OCI-M1 (cell line): ENCODE measurements at places on chromosomes 16 and 17.

DNA sequence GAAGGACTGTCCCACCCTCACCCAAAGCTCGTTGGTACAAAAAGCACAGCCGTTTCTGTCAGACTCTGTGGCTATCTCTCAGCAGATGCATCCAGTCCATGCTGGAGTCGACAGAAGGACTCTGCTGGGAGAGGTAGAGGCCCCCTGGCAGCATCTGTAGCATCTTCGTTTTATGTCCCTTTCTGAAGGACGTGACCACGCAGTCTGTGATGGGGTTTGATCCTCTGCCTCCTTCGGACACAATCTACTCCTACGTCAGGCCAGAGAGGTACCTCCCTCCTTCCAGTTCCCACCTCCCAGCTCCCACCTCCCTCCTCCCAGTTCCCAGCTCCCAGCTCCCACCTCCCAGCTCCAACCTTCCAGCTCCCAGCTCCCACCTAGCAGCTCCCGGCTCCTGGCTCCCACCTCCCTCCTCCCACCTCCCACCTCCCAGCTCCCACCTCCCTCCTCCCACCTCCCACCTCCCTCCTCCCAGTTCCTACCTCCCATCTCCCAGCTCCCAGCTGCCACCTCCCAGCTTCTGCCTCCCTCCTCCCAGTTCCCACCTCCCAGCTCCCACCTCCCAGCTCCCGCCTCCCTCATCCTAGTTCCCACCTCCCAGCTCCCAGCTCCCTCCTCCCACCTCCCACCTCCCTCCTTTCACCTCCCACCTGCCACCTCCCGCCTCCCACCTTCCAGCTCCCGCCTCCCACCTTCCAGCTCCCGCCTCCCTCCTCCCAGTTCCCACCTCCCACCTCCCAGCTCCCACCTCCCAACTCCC, 11.4 kb upstream of the MC1R start:
- DNase-seq: no peak

GRCh38 chr16:4987580-4988374, 29.6 kb downstream of the SEC14L5 start:
- DNase-seq: no peak

DNA sequence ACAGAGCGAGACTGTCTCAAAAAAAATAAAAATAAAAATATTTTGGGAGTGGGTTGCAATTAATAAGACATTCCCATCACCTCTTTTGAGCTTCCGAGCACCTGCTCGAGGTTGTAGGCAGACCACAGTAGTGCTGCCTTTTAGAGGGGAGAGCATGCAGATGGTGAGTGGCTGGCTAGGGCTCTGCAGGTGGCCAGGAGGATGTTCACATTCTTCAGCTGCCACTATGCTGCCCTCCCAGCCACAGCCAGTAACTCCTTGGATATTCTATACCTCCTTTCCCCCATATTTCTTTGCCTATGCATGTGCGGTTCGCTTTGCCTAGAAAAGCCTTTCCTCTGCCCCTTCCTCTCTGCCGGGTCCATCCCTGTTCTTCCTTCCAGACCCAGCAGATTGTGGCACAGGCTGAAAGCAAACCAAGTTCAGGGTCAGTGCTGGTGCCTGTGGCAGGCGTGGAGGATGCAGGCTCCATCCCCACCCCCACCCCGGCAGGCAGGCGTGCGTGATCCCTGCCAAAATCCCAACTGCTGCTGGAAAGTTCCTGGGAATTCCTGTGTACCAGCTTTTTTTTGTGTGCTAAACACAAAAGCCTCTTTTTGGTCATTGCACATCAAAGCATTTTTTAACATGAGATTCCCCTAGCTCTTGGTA, 33.8 kb upstream of the CMIP start:
- no peak for DNase-seq

GRCh38 chr16:4378161-4378666, 6.6 kb downstream of the VASN start:
- DNase-seq: no peak

GRCh38 chr16:12459391-12460063, 344.2 kb downstream of the CPPED1 start:
- DNase-seq: peak; percentile 56

GRCh38 chr16:65964752-65965151, 401.7 kb upstream of the CDH5 start:
- no peak for DNase-seq

DNA sequence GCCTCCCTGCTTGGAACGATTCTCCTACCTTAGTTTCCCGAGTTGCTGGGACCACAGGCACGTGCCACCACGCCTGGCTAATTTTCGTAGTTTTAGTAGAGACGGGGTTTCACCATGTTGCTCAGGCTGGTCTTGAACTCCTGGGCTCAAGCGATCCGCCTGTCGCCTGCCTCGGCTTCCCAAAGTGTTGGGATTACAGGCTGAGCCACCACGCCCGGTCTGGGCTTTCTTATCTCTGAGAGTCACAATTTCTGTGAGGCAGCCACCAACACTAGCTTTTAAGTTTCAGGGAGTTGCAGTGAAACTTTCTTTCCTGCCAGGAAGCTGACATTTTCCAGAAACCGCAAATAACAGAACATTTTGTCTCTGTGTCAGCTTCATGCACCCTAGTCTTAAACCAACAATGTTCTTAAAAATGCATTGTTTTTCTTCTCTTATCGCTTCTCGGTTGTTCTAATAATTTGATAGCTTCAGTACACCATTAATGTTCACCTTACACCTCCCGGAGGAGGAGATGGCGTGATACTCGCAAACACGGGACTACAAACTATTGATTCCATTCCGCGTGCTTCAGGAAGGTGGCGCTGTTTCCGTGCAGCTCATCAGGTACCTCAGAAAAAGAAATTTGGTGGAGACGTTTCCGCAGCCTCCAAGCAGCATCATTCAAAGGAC, 7.4 kb upstream of the DHRS7B start:
- DNase-seq: peak; percentile 79

DNA sequence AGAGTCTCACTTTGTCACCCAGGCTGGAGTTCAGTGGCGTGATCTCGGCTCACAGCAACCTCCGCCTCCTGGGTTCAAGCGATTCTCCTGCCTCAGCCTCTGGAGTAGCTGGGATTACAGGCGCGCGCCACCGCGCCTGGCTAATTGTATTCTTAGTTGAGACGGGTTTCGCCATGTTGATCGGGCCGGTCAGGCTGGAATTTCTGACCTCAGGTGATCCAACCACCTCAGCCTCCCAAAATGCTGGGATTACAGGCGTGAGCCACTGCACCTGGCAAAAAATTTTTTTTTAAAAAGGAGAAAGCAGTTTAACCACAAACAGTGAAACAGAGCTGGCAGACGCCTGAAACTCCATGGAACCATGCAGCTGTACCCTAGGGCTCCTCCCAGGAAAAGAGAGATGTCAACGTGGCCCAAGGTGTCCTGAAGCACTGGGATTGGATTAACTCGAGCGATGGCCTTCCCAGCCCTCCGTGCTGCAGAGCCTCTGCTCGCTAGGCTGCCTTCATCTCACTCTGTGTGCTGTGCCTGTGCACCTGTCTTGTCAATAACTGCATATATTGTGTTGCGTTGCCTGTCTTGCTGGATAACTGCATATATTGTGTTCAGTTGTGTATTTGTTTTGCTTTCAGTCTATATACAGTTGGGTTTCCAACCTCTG, 29.6 kb upstream of the FOXK2 start:
- no peak for DNase-seq

DNA sequence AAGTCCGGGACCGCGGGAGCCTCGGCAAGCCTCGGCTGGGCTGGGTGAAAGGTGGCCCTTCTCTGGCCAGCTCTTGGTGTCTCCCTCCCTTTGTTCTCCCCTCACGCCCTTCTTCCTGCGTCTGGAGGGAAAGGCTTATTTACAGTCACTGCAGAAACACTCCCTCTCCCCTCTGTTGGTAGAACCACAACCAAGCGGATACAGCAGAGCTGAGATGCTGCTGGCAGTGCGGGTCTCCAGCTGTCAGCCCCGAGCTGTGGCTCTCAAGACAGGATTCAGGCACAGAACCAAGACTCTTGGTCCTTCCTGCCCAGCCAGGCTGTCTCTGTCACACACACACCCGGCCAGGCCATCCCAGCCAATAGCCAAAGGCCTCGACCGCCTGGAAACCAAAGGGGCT, 133.3 kb downstream of the ENGASE start:
- DNase-seq: no peak

GRCh38 chr16:79013930-79014660, 586.4 kb downstream of the MAF start:
- DNase-seq: no peak

- DNase-seq: no peak
Observed at GRCh38 chr17:9200699-9201359, 179.5 kb downstream of the NTN1 start.

DNA sequence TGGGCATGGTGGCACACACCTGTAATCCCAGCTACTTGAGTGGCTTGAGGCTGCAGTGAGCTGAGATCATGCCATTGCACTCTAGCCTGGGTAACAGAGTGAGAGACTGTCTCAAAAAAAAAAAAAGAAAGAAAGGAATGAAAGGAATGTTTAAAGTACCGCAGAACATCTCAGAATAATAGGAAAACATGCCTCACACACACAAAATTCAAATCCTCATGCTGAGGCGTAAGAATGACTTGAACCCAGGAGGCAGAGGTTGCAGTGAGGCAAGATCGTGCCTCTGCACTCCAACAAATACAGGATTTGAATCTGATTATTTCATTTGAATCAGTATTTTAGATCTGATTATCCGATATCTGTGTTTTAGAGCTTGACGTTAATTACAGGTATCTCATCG, 21.3 kb upstream of the GAA start:
- DNase-seq: no peak

DNA sequence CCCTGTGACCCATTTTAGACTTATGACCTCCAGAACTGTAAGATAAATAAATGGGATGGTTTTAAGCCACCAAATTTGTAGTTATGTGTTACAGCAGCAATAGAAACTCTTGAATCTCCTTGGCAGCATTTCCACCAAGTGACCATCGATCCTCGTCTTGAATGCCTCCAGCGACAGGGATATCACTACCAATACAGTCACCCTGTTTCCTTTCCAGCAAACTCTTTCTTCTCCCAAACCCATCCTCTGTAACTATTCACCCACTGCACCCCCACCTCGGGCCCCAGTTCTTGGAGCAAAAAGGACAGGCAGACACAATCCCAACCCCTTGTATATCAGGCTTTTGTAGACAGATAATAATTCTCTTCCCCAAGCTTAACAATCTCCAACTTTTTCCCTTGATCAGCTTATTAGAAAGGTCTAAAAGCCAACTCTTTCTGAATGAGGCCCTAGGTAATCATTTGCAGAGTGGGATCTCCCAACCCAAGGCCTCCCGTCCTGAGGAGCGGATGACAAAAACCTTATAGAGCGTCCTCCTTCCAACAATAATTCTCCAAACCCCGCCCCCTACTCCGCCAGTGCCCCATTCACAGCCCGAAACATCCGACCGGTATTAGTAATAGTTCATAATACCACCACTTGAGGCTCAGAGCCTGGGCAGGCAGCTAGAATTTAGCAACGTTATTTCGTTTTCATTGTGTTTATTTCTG, 14.7 kb upstream of the PLLP start:
- DNase-seq: peak; percentile 89

DNA sequence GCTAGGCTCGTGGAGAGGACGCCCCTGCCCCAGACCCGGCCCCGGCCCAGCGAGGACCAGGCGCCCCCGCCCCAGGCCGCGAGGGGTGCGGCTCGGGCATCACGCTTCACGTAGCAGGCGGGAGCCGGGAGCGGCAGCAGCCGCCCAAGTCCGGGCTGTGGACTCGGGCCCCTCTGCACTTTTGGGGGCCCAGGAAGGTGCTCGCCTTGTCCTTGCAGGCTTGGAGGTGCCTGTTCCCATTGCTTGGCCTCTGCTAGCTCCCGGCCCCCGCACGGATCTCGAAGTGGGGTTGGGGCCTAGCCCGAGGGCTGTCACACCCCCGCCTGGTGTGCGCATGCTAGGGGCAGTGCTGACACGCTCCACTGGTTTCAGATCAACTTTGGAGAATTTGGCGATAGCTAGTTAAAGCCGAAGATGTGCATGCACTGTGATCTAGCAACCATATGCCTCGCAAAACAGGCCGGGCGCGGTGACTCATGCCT, 55.7 kb downstream of the WSB1 start:
- DNase-seq: no peak

GRCh38 chr16:66130296-66130905, 236.1 kb upstream of the CDH5 start:
- DNase-seq: no peak

DNA sequence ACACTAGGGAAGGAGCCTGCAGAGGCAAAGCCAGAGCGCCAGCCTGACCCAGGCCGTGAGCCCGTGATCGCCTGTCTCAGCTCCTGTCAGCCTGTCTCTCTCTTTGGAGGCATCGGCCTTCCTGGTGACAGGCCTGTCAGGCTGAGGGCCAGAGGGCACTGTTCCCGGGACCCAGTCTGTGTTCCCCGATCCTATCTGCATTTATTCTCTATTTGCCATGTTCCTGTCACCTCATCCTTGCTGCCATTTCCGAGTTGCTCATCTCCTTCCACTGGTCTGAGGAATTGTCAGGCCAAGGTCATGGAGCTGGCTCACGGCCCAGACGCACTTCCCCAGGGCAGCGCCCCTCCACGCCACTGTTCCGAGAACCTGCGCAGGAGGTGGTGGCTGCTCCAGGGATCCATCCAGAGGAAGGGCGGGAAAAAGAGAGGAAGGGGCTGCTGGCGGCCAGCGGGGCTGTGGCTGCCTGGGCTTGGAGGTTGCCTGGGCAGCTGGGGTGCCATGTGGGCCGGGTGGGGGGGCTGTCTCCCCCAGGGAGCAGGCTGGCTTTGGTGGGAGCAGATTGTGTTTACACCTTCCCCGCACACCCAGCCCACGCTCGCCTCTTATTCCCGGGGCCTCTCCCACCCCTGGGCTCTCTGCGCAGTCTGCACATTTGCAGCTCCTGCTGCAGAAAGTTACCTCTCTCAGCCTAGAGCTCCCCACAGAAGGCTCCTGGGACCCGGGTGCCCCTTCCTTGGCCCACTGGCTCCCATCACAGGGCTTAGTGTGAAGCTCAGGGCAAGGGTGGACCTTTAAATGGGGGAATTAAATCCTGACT, 4.9 kb downstream of the PRCD start:
- no peak for DNase-seq

DNA sequence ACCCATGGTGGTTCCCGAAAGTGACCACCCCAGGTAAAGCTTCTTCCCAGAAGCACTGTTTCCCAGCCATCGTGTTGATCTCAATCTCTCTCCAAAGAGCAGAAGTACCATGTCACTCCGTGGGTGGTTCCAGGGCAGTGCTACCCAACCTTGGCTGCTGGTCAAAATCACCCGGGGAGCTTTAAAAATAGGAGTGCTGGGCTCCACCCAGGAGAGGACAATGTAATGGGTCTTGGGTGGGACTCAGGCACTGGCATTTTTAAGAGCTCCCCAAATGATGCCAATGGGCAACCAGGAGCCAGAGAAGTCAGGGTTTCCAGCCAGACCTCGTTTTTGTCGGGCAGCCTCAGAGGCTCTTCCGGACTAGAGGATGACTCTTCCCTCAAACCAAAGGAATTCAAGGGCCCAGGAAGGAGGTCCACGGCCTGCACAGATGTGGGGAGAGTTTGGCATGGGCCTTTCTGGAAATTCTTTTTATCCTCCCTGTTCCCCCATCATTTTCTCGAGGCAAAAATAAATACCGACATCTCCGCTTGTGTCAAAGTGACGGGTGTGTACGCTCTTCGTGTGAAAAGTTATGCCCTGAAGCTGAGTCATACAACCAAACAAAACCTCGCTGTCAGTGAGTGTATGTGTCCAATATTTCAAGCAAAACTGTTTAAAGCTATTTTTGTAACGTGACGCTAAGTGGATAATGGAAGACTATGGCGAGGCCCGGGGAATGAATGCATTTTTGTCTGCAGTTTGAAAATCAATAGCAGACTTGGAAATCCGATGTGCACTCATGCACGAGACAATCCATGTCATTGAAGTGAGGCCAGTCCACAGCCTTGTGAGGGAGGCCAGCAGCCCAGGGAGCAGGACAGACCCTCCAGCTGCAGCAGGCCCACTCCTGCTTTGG, 364.1 kb downstream of the FOXL1 start:
- no peak for DNase-seq

GRCh38 chr16:78091419-78091818, 8.0 kb upstream of the WWOX start:
- no peak for DNase-seq
